Ovary (tissue), 10 donors: ENCODE measurements at places on chromosomes 2 and 18. TPM values are rescaled to one million over a fixed set of nuclear protein-coding genes. Genes with fewer than 3 reads are reported as not detected.
A peak's percentile ranks its signal among the peaks of the same experiment; 100 is the strongest.

The RFTN2 gene
- total RNA-seq = 12.8 TPM

The TMEM17 gene
- 2.1 TPM for total RNA-seq

The SLC14A1 gene
- total RNA-seq = 0.43 TPM

The CAPN14 gene
- total RNA-seq = 0.08 TPM

The RAB6C gene
- not detected for total RNA-seq

The ABCG8 gene
- total RNA-seq = 0.08 TPM

The FKBP1B gene
- total RNA-seq = 9.4 TPM

The MAB21L4 gene
- total RNA-seq = not detected

DNA sequence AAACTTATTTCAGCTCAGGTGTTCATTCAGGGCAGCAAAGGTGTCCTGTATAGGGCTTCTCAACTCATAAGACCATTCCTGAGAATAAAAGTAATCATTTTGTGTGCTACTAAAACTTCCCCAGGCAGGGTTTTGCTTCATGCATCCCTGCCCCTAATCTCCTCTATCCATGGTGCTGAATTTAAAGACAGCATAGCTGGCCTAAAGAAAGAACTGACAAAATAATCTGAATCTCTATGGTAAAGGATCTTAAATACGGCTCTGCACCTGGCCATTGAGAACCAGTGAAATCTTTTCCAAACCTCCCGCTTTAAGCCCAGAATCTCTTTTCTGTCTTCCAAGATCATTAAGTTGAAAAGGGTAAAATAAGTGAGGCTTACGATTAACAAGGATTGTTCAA lies 292.1 kb upstream of the KLHL29 start:
- no peaks in the 10 kb centered on the region for H3K36me3 ChIP-seq
- no peaks in the 10 kb centered on the region for H3K4me1 ChIP-seq
- no peak overlapping the region for H3K4me3 ChIP-seq
- no peak overlapping the region for H3K27ac ChIP-seq
- DNase-seq = no peak

DNA sequence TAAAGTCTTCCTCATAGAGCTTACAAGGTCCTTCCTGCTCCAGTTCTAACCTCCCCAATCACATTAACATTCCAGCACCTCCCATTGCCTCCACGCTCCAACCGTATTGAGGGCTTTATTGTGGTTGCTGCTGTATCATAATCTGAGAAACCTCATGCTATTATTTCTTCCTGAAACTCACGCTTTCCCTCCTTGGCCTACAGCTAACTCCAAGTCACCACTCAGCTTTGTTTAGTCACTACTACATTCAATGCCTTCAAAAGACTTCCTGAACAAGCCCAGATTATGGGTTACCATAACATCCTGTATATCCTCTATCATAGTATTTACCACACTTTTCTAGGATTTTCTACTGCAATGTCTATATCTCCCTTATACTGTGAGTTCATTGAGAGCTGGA lies 230.4 kb downstream of the IKZF2 start:
- no peaks in the 10 kb centered on the region for H3K27me3 ChIP-seq
- no peaks in the 10 kb centered on the region for H3K4me1 ChIP-seq
- no peak overlapping the region for H3K27ac ChIP-seq
- DNase-seq = no peak
- no peak overlapping the region for H3K4me3 ChIP-seq
- no peaks in the 10 kb centered on the region for H3K36me3 ChIP-seq

DNA sequence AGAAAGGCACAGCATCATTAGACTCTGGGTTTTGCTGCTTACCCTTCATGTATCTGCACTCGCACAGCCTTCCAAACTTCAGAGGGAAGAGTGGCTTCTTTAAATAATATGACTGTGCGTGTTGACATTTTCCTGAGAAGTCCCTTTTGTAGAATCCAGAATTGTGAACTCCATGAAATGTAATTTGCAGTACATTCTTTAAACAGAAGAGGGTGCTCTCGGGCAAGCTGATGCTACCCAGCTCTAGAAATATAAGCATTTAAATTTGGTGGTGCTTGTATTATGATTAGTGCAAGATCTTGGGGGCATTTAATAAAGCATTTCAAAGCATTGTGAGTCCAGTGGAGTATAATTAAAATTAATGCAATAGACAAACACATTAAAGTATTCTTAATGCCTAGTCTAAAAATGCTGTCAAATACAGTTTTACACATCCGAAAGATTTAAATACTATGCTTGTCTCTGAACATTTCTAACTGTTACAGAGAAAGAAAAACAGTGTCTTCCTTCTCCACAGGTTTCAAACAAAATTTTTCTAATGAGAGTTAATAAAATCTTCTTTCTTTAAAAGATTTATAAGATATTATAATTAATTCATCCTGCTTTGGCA lies 17.3 kb upstream of the GTF2A1L start:
- no peaks in the 10 kb centered on the region for H3K4me1 ChIP-seq
- H3K27ac ChIP-seq = no peak overlapping the region
- H3K27me3 ChIP-seq = no peaks in the 10 kb centered on the region
- DNase-seq = no peak
- H3K4me3 ChIP-seq = no peak overlapping the region
- no peaks in the 10 kb centered on the region for H3K36me3 ChIP-seq

DNA sequence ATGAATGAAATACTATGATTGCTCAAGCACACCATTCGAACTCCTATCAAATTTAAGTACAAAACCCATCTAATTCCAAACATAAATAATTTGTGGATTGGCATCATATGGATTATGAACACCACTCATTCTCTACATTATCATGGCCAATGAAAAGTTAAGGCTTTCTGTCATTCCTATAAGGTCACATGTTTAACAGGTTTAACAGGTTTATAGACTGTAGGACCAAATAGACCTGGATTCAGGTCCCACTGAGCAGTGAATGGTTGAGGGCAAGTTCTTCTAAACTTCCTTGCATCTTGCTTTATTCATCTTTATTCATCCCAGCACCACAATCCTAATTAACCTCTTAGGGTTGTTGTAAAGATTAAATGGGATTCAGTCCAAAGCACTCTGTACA lies 33.4 kb downstream of the FBXO36 start:
- no peak overlapping the region for H3K4me3 ChIP-seq
- DNase-seq = no peak
- no peak overlapping the region for H3K27ac ChIP-seq

GRCh38 chr2:186868344-186868743 lies 19.4 kb upstream of the ZSWIM2 start:
- H3K27ac ChIP-seq = no peak overlapping the region
- no peaks in the 10 kb centered on the region for H3K27me3 ChIP-seq
- H3K4me1 ChIP-seq = no peaks in the 10 kb centered on the region
- H3K36me3 ChIP-seq = no peaks in the 10 kb centered on the region
- no peak overlapping the region for H3K4me3 ChIP-seq

DNA sequence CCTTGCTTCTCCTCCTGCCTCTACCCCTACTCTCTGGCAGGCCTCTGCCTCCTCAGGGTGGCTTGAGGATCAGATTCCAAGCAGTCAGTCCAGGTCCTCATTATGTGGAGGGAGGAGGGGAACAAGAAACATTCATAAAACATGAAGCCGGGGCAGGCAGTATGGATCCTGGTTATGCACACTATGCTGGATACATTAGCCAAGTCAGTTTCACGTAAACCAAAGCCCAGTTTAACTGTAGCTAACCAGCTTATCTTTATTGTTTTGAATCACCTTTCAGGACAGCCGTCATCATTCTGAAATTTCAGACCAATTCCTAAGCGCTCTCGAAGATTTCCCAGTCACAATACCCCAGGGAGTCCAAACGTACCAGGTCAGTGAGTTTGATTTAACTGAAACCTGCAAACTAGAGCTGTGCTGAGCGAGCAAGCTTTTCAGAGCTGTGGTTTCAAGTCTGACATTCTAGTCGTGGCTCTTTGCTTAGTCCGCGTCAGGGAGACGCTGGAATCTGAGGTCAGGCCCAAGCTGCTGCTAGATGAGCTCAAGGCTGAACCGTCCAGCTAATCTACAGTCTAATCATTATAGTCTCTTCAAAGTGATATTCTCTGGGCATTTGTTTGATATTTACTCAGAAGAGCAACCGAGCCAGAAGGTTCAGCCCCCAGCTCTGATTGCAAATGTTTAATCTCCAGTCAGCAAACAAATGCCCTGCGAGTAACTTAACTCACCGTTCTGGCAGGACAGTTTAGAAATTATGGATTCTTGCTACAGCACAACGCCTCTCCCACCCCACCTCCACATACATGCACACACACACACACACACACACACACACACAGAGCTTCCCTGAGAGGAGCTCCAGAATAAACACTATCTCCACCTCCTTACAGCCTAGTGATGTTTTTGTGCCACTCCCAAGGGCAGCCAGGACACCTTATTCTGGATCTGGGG lies 63.8 kb upstream of the BZW1 start:
- H3K27me3 ChIP-seq = no peaks in the 10 kb centered on the region
- H3K36me3 ChIP-seq = no peaks in the 10 kb centered on the region
- H3K4me3 ChIP-seq = no peak overlapping the region
- peaks cover 4% of the 10 kb centered on the region for H3K4me1 ChIP-seq
- no peak for DNase-seq

GRCh38 chr2:11077411-11077810 lies 77.9 kb upstream of the SLC66A3 start:
- H3K4me3 ChIP-seq = no peak overlapping the region
- no peak for DNase-seq
- no peaks in the 10 kb centered on the region for H3K36me3 ChIP-seq
- H3K27me3 ChIP-seq = no peaks in the 10 kb centered on the region

GRCh38 chr2:160221391-160222276 lies 21.6 kb upstream of the ITGB6 start:
- H3K4me3 ChIP-seq = no peak overlapping the region
- no peaks in the 10 kb centered on the region for H3K27me3 ChIP-seq
- H3K4me1 ChIP-seq = peaks cover 11% of the 10 kb centered on the region
- peak overlapping the region; percentile 74 for H3K27ac ChIP-seq
- DNase-seq = peak; percentile 61

- H3K27me3 ChIP-seq = no peaks in the 10 kb centered on the region
- H3K4me1 ChIP-seq = no peaks in the 10 kb centered on the region
- H3K4me3 ChIP-seq = no peak overlapping the region
- H3K36me3 ChIP-seq = no peaks in the 10 kb centered on the region
- no peak for DNase-seq
- no peak overlapping the region for H3K27ac ChIP-seq
Observed at GRCh38 chr2:157758586-157758985, 117.5 kb downstream of the ACVR1 start.

DNA sequence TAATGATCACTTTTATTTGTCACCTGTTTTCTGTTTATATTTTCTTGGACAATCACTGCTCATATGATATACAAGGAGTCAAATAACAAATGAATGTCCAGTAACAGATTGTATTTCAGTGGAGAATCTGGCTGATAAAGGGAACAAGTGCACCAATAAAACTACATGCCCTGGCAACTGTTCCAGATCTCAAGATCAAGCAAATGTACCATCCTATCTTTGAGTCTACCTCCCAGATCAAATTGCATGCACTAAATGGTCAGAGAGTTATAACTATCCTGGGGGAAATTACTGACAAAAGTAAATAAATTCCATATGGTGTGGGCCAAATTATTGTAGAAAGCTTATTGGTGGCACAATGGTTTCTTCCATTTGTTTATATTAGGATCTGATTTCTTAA lies 452.8 kb downstream of the MBD2 start:
- no peak overlapping the region for H3K4me3 ChIP-seq
- no peak overlapping the region for H3K27ac ChIP-seq
- DNase-seq = no peak
- H3K27me3 ChIP-seq = no peaks in the 10 kb centered on the region

- H3K36me3 ChIP-seq = no peaks in the 10 kb centered on the region
- no peak for DNase-seq
- no peaks in the 10 kb centered on the region for H3K4me1 ChIP-seq
- H3K4me3 ChIP-seq = no peak overlapping the region
Observed at GRCh38 chr2:187509667-187510417, 44.4 kb downstream of the TFPI start.

- DNase-seq = no peak
- H3K4me3 ChIP-seq = no peak overlapping the region
- H3K4me1 ChIP-seq = no peaks in the 10 kb centered on the region
- no peaks in the 10 kb centered on the region for H3K36me3 ChIP-seq
Observed at GRCh38 chr2:79370976-79371538, 141.8 kb upstream of the CTNNA2 start.

DNA sequence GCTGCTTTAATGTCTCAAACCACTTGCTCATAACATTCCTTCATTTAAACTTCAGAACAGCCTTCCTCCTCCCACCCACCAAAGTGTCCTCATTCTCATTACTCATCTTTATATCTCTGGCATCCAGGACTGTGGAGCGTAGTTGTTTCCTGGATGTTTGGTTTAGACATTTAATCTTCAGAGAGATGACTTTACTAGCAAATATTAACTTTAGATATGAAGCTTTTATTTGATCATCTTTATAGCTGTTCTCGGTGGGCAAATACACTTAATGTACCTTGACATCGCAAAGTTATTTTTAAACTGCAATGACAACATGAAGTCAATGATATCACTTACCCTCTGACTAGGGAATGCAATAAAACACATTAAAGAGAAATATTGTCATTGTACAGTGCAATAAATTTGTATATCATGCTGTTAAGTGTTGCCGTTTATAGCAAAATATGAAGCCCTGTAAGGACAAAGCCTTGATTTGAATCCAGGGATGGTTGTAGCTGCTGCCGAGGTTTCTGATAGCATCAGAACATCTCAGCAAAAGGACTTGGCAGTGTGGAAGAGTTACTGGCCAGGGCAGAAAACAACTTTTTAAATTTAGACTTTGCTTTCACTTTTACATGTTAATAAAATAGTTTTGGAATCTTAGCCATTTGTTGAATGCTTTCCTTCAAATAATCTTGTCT lies 4.6 kb upstream of the LAMA3 start:
- DNase-seq = no peak
- no peaks in the 10 kb centered on the region for H3K27me3 ChIP-seq
- no peaks in the 10 kb centered on the region for H3K36me3 ChIP-seq
- peak overlapping the region; percentile 9 for H3K4me3 ChIP-seq
- no peak overlapping the region for H3K27ac ChIP-seq

GRCh38 chr2:101012706-101013181 lies 10.7 kb downstream of the RPL31 start:
- no peaks in the 10 kb centered on the region for H3K27me3 ChIP-seq
- H3K36me3 ChIP-seq = no peaks in the 10 kb centered on the region
- no peaks in the 10 kb centered on the region for H3K4me1 ChIP-seq
- H3K4me3 ChIP-seq = no peak overlapping the region
